ENCODE measurements at places on chromosomes 16 and 17.

GRCh38 chr17:1945621-1946020 is 79.5 kb downstream of the RTN4RL1 start:
- no peak for DNase-seq

GRCh38 chr17:61395983-61396585 is 3.6 kb upstream of the TBX2 start:
- no peak for DNase-seq

GRCh38 chr17:52242268-52242667 is 83.8 kb upstream of the CA10 start:
- DNase-seq = no peak

DNA sequence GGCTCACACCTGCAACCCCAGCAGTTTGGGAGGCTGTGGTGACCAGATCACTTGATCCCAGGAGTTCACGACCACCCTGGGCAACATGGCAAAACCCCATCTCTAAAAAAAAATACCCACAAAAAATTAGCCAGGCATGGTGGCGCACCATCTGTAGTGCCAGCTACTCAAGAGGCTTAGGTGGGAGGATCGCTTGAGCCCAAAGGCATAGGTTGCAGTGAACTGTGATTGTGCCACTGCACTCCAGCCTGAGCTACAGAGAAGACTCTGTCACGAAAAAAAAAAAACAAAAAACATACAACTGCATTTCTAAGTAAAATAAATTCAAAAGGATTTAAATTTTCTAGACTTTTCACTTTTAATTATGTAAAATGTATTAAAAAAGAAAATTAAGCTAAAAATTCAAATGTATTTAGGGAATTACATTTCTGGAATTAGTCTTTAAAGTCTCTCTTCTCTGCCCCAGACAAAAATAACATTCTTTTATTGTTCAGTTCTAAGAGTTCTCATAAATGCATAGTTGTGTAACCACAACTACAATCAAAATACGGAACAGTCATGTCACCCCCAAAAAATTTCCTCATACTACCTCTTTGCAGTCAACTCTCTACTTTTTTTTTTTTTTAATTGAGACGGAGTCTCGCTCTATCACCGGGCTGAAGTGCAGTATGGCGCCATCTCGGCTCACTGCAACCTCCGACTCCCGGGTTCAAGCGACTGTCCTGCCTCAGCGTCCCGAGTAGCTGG is 14.1 kb downstream of the FAM222B start:
- DNase-seq = no peak

DNA sequence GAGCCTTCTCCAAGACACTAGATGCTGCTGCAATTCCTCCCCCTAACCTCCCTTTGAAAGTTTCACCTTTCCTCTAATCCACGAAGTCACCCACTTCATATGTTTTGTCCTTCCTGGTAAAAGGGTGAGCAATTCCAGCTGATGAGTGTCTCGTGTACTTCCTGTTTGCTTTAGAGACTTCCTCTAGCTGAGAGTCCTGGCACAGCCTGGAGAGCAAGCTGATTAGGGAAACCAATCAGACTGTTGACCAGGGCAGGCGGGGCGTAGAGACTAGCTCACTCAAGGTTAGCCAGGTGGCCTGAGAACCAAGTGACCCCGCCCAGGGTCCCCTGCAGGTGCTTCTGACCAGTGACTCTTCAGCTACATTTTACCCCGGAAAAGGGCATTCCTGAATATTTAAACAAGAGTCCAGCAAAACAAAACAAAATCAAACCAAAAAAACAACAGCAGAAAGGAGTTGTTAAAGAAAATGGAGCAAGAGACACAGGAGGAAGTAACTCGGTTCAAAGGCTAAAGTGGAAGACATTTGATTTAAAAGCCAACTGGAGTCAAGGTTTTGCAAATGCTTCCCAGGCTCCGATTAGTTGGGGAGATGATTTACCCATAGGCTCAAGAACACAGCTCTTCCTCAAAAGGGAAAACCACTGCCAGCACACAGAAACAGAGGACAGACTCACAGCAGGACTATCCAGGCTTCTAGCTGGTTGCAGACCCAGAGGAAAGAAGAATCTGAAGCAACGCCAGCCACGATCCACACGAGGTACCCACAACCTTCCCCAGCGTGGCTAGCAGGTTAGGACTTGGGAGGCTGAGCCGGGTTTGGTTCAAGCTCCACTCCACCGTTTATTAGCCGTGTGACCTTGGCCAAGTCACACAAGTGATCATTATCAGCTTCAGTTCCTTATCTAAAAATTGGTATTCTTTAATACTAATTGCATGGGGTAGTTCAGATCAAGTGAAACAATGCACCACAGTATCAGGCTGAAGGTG is 13.4 kb downstream of the HSPB9 start:
- no peak for DNase-seq

- no peak for DNase-seq
Measured at GRCh38 chr16:56068816-56069215, 122.5 kb upstream of the GNAO1 start.

DNA sequence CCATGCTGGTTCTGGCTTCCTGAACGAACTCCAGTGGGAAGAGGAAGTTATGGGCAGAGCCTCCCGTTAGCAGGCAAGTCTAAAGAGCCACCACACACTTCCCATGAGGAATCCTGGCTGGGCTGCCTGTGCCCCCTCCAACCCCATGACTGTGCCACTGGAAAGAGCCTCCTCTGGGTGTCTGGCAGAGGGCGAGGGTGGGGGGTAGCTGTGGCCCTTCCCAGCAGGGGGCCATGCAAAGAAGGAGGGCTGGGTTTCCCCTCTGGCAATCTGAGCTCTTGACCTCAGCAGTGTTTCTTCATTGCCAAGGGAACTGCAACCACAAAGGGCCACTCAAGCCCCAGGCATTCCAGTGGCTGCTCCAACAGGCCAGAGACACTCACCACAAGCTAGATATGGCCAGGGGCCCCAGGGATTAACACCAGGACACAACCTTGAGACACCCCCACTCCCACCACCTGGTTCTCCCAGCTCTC is 1.7 kb upstream of the RRAD start:
- no peak for DNase-seq

DNA sequence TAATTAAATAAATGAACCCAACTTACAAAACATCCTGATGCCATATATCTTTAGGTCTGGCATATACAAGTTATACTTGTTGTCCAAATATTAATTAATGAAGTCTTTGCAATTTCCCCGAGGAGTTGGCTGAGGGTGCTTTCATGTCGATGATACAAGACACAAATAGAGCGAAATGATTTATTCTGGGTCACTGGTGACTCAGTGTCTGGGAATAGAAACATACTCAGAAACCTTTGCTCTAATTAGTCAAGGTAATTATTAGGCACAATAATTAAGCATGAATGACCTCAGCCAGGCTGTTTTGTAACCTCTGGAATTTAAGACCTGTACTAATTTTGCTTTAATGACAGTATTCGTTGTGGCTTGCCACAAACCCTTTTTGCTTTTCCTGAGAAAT is 37.0 kb upstream of the HAPSTR1 start:
- DNase-seq = no peak

GRCh38 chr17:17024778-17025300 is 17.4 kb upstream of the MPRIP start:
- DNase-seq = no peak

DNA sequence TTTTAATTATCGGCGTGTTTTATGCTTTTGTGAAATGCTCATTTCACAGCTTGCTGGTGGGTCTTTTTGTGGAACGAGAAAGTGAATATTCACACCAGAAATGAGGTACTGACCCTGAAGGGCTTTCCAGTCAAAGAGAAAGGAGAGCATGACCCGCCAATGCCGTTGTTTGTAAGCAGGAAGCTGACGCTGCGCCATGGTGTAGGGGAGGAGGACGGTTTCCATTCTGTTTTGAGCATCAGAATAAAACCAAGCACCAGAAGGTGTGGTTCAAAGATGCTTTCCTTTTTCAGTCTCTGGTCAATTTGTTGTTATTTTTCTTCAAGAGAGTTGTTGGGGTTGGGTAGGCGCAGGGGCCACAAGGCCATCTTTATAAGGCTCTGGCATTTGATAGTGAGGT is 669.3 kb downstream of the WWOX start:
- DNase-seq = no peak

DNA sequence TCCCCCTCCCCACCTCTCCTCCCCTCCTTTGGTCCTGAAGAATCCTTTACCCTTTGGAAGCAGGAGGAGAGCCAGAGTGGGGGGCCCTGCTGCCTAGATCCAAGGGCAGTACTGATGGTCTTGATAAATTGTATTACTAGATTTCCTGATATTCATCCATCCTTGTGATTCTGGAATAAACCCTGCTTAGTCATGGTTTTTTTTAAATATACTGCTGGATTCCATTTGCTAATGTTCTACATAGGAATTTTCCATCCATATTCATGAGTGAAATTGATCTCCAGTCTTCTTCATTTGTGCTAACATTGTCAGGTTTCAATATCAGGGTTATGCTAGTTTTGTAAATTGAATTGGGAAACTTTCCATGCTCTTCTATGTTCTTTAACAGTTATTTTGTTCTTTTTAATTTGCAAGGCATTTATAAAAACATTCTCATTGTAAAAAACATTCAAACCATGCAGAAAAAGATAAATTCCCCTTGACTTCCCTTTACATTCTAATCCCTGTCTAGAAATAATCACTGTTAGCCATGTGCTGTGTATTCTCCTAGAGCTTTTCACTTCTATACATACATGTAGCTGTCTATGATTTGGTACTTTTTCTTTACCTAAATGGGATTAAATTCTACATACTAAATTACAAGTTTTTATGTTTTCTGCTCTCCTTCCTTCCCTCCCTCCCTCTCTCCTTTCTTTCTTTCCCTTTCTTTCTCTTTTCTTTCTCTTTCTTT is 56.7 kb downstream of the CCDC42 start:
- no peak for DNase-seq

DNA sequence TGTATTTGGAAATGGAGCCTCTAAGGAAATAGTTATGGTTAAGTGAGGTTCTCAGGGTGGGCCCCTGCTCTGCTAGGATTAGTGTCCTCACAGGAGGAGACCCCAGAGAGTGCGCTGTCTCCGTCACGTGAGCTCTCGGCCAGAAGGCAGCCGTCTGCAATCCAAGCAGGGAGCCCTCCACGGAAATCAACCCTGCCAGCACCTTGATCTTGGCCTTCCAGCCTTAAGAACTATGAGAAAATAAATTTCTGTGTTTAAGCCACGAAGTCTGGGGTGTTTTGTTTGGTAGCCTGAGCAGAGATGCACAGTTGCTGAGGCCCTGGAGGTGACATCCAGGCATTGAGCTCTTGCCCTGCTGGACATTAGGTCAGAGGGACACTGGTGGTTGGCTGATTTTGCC is 32.4 kb upstream of the GSE1 start:
- DNase-seq = no peak

DNA sequence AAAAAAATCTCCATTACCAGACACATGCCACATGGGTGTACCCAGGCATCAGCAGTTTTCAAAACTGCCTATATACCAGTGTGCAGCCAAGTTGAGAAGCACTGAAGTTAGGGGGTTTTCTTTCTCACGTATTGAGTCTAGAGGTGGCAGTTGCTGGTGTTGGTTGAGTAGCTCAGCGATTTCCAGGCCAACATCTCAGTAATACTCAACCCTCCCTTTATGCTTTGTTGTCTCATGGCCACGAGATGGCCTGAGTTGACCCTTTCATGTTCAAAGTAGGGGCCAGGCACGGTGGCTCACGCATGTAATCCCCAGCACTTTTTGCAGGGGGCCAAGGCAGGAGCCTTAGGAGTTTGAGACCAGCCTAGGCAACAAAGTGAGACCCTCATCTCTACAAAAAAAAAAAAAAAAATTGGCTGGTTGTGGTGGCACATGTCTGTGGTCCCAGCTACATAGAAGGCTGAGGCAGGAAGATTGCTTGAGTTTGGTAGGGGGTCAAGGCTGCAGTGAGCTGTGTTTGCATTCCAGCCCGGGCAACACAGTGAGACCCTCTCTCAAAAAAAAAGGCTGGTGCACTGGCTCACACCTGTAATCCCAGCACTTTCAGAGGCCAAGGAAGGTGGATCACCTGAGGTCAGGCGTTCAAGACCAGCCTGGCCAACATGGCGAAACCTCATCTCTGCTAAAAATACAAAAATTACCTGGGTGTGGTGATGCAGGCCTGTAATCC is 10.8 kb downstream of the LRRC3C start:
- no peak for DNase-seq

DNA sequence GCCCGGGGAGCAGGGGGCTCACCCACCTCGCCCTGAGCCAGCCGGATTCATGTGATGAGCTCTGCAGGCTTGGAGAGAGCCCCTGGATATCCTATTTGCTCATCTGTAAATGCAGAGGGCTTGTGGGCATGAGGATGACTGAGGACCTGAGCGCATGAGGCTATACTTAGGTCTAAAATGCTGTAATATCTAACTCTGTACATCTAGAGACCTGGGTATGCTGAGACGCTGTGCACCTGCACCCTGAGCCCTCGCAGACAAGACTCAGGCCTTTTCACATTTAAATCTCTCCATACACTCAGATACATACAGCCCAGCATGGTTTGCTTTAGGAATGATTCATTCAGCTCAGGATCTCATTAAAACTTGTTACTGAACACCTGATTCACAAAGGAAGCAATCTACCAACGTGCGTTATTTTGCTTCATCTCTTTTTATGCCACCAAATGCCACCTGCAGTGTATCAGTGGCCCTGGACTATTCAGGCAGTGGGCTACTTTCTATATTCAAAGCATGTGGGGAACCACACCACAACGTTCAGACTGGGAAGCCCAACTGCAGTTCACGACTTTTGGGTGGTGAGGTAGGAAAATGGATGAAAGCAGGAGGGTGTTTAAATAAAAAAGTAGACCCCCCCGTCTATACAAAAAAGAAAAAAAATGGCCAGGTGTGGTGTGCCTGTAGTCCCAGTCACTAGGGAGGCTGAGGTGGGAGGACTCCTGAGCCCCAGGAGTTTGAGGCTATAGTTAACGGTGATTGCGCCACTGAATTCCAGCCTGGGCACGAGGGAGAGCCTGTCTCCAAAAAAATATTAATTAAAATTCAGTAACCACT is 12.0 kb downstream of the USP7 start:
- DNase-seq = no peak

DNA sequence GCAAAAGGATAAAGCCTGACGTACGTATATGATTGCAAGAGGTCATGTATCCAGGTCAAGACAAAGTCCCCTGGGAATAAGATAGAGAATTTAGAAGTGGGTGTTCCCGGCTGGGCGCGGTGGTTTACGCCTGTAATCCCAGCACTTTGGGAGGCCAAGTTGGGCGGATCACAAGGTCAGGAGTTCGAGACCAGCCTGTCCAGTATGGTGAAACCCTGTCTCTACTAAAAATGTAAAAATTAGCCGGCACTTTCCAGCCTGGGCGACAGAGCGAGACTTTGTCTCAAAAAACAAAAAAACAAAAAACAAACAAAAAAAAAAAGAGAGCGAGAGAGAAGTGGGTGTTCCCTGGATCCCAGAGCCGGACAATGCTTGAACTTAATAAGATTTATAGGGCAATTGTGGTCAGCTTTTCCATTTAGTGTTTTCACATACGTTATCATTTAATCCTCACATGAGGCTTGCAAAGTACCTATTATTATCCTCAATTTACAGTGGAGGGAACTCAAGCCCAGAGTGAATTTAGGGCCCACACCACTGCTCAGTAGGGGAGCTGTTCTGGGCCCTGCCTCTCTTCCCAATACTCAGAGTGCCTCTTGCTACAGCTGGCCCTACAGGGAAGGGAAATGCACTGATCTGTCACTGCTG is 481 bp upstream of the GLTPD2 start:
- DNase-seq = no peak
